Mammary epithelial cell (primary cell): ENCODE measurements at places on chromosomes 12 and 14.

DNA sequence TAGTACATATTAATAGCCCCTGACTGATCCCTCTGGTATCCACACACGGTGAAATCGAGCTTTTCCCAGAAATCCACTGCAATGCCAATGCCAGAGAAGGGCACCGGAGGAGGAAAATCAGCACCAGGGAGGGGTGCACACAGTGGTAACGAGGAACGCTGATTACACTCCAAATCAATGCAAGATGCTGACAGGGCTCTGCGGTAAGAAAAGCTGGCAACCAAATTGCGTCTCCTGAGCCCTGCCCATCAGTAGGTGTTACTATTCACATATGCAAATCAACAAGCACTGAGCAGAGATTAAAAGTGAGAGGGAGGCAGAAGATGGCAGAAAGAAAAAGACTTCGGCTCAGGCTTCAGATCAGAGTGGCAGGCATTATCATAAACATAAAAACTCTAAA lies 159.1 kb downstream of the RPS29 start:
- DNase-seq = no peak

- no peak for DNase-seq
These were observed 23.1 kb downstream of the ZDHHC17 start for GRCh38 chr12:76786986-76787385.

DNA sequence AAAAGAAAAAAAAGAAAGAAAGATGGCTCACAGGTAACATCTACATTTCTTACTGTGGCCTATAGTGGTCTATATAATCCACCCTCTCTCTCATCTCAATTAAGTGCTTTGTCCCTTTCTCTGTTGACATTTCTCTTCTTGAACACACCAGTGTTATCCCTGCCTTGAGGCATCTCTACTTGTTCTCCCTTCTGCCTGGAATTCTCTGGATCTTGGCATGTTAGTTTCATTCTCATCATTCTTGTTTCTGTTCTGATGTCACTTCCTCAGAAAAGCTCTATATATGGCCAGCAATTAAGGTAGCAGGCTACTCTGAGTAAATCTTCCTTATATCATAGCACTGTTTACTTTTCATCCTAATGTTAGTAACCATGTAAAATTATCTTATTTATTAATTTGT lies 155.7 kb upstream of the PDZRN4 start:
- DNase-seq = no peak

DNA sequence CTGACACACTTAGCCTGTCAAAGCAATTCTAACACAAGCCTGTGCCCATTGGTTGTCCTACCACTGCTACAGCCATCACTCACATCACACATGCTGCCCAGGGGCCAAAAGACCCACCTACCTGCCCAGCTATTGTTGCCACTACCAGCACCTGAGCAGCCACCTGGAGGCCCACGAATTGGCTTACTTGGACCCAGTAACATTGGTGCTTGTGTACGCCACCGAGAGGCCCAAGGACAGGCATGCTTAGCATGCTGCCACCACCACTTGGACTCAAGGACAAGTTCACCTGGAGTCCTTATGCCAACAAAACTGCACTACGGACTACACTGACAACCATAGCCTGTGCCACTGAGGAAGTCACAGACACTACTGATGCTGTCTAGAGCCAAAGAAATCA lies 221.1 kb downstream of the SLC38A4 start:
- DNase-seq = no peak

- no peak for DNase-seq
These were observed 134.6 kb downstream of the RBM19 start for GRCh38 chr12:113831476-113831875.

GRCh38 chr14:100212476-100213333 lies 26.2 kb upstream of the YY1 start:
- no peak for DNase-seq

DNA sequence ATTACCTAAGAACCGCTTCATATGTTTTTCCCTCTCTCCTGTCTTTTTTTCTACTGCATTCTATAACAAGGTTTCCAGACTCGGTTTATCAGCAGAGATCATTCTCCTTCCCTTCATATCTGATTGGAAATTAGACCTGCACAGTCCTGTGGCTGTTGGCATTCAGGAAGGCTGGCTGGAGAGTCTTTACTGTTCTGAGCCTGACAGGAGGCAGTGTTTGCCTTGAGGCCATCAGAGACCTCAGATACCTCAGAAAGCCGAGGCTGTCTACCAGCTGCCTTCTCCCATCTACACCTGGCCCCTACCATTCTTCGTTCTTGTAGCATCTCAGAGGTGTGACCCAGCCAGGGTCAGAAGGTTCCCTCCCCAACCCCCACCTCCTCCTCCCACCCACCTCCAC lies 182.0 kb downstream of the CAND1 start:
- no peak for DNase-seq

- DNase-seq = peak; percentile 95
These were observed 9.0 kb downstream of the ARHGDIB start for GRCh38 chr12:14952299-14952921.

GRCh38 chr14:95774265-95775160 lies 60.6 kb upstream of the TCL1A start:
- DNase-seq = peak; percentile 23

- DNase-seq = no peak
These were observed 454.0 kb downstream of the FOXG1 start for GRCh38 chr14:29220566-29220965.

DNA sequence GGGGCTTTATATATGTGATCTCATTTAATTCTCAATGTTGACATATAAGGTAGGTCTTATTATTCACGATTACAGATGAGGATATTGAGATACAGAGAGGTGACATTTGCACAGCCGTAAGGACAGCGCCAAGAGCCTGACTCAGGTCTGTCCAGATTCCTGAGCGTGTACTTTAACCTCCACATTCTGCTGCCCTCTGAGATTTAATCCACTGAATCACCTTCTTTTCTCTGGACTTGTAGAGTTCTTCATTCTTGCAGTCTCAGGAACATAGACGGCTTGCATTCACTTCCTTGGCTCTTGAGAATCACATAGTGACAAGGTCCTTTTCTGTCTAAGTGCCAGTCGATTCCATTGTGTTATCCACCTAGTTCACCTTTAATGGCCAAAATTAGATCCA lies 141.0 kb upstream of the ARHGAP5 start:
- DNase-seq = no peak

DNA sequence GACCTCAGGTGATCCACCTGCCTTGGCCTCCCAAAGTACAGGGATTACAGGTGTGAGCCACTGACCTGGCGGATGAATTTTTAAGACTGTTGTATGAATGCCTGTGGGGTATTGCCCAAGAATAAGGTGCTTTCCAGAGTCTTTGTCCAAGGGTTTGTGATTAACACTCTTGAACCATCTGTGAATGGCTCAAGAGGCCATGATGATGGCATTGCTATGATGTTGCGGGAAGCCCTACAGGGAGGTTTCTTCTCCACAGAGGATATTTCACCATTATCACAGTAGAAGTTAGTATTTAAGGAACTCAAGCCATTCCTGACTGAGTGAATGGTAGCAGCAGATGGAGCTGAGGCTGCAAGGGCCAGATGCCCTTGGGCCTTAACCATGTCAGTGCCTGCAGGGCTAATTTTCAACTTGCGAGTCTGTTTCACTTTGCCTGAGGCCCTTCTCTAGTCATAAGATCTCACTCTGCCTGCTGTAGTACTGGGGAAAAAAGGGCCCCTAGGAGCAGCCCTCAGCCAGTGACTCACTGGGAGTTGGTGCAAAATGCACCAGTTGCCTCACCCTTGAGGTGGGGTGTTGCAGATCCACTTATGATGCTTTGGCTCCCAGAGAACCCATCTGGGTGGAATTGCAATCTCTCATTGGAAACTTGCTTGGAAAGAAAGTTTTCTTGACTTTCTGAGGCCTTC lies 108.6 kb upstream of the FLRT2 start:
- peak; percentile 90 for DNase-seq
